ENCODE measurements at places on chromosomes 3 and 15.

DNA sequence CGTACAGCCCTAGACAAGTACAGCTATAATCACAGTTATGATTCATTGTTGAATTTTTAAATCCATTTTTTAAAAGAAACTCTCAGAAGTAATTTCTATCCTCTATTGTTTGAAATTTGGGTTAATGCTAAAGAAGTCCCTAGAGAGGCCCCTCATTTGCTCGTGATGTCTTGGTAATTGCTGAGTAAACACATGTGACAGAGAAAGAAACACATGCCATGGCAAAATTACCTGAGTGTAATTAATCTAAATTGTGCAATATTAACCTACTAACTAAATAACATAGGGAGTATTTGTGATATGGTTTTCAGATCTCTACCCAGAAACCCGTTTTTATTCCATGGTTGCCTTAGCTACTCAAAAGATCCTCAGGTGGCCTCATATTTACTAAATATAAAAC lies 10.8 kb downstream of the NEK10 start:
- no peak for DNase-seq

- DNase-seq = no peak
These were observed 14.3 kb upstream of the ADPGK start for GRCh38 chr15:72797834-72798233.

GRCh38 chr3:73315706-73316105 lies 254.2 kb downstream of the EBLN2 start:
- no peak for DNase-seq

DNA sequence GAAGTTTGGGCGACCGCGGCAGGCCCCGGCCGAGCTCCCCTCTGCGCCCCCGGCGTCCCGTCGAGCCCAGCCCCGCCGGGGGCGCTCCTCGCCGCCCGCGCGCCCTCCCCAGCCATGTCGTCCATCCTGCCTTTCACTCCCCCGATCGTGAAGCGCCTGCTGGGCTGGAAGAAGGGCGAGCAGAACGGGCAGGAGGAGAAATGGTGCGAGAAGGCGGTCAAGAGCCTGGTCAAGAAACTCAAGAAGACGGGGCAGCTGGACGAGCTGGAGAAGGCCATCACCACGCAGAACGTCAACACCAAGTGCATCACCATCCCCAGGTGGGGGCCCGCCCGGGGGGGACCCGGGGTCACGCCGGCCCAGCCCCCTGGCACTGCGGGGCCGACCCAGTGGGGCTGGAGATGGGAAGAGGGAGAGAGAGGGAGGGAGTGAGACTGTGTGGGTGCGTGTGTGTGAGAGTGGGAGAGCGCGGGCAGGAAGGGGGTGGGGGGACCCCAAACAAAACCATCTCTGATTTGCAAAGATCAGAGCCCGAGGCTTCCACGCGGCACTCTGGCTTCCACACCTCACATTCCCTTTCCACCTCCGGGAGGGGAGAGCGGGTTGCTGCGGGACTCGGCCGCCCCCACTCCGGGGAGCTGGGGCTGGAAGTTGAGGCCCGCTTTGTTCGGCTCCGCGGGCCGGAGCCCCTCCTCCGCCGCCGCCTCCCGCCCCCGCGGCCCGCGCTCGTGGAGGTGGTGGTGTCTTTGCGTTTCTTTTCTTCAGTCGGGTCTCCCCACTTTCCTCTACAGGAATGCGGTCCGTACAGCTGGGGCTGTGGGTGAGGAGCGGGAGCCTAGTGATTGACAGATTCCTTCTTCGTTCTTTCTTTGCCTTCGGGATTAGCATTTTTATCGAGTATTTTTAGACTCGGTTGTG lies 898 bp downstream of the SMAD3 start:
- DNase-seq = no peak

- no peak for DNase-seq
These were observed 11.5 kb downstream of the RABL3 start for GRCh38 chr3:120730576-120731542.

GRCh38 chr3:97970156-97970555 lies 2.1 kb downstream of the RIOX2 start:
- DNase-seq = no peak

DNA sequence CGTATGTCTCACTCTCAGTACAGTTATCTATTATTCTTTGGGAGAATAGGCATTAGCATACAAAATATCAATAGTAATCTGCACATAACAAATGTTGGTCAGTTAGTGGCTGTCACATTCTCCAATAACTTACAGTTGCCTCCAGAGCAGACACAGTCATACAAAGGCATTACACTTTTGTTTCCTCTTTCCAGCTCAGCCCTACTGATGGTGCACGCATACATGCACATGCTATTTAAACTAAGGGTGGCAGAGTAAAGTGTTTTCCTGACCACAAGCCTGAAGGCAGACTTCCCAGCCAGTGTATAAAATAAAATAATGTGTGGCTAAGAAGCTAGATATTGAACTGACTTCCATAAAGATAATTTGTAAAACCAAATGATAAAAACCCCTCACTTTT lies 47.6 kb downstream of the PHLDB2 start:
- DNase-seq = no peak

DNA sequence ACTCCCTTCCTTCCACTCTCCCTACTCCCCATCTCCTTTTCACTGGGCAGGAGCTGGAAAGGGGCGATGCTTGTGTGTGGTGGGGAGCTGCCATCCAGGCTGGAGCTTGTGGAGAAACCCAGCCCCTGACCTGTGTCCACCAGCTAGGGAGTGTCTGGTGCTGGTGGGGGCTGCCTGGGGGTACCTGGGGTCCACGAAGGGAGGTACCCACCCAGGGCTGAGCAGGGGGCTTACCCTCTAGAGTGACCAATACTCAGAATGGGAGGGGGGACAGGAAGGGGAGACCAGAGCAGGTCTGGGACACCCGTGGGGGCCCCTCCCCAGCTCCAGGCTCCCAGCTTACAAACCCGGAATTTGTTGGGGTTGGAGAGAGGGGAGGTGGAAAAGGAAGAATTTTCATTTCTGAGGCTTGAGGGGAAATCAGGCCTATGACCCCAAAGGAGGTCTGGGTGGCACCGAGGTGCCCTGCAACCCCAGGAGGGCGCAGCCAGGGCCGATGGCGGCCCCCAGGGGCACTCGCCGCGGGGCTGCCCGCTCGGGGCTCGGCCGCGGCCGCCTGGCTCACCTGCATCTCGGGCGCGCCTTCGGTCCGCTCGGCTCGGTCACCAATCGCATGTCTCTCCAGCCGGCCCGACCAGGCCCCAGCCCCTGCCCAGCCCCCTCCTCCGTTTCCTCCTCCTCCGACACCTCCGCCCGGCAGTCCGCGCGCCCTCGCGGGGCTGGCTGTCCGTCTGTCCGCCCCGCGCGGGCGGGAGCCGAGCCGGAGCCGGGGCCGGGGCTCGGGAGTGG lies 773 bp downstream of the LINGO1 start:
- no peak for DNase-seq

GRCh38 chr3:146189519-146190173 lies 28.7 kb upstream of the PLOD2 start:
- DNase-seq = peak; percentile 58

- DNase-seq = peak; percentile 1
These were observed 479.9 kb downstream of the GRM7 start for GRCh38 chr3:7340795-7341194.

GRCh38 chr15:70197318-70197944 lies 99.7 kb upstream of the TLE3 start:
- DNase-seq = peak; percentile 54

- DNase-seq = peak; percentile 37
These were observed 61.6 kb upstream of the TUSC7 start for GRCh38 chr3:116647996-116648395.

- DNase-seq = peak; percentile 34
These were observed 253.2 kb upstream of the LRTM1 start for GRCh38 chr3:55180936-55181535.

DNA sequence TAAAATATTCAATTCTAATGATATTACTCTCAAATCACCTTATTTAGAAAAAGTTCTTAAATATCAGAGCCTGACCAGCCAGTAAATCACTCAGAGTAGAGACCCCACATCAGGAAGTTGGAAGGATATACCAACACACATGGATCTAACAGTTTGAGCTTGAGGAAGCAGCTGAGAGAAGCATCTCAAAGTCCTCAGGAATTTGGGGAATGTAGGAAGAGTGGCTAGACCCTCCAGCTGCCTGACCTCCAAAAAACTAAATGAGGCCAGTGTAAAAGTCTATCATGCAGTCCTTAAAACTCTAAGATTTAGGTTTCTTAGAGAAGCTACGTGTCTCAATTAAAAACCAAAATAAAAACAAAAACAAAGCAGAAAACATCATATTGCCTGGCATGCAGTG lies 55.4 kb downstream of the SETD2 start:
- DNase-seq = no peak

DNA sequence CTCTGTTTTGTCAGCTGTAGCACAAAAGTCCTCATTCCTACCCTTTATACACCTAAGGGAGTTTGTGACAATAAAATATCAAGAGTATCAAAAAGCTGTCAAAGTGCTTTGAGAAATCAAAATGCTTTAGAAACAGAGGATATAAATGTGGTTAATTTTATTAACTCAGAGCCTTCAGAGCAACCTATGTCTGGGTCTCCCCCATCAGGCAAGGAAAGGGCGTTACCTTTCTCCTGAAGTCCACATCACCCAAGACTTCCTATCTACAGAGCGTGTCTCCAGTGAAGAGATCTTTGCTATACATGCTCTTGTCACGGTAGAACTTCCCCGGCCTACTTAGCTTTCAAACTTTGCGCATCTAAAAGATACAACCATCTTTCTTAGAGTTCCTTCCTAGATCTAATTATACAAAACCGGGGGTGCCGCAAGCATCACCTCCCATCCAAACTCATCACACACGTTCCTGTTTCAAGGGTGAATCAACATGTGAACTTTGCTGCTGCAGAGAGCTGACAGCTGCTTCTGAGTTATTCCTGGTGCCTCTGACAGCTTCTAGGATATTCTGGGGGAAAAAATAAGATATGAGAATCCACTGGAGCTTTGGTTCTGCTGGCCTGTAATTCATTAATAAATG lies 93.0 kb downstream of the RARB start:
- no peak for DNase-seq

- DNase-seq = no peak
These were observed 31.2 kb upstream of the UBXN7 start for GRCh38 chr3:196463478-196463756.

DNA sequence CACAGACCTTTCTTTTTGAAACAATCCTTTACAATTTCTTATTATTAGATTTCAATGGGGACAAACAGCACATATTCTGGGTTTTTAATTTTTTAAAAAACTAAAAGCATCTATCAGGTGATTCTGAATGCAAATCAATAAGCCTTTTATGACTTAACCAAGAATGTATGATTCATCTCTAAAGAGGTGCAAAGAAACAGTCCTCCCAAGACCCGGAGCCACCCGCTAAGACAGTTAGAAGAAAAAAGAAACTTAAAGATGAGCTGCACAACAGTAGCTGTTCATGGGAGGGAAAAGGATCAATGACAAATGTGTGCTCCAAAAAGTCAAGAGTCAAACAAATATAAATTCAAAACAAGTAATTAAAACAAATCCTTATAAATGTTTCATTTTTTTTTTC lies 319.5 kb downstream of the THSD4 start:
- DNase-seq = no peak

- no peak for DNase-seq
These were observed 647.4 kb upstream of the LMCD1 start for GRCh38 chr3:7854266-7854665.

- no peak for DNase-seq
These were observed 644.9 kb upstream of the DPPA4 start for GRCh38 chr3:109982201-109982600.

DNA sequence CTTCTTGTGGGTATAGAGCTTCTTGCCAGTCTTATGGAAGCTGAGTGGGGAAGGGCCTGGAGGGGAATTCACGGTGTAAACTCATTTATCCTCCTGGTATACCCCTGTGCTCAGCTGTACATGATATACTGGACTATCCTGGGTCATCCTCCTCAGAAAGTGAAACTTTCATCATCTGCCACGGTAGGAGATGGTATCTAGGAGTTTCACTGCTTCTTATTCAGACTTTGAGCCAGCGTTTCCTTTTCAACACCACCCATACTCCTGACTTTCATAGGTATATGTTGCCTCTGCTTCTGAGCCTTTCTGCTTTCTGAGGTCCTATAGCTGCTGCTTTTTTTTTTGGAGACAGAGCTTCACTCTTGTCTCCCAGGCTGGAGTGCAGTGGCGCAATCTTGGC lies 15.6 kb downstream of the SENP5 start:
- DNase-seq = no peak

DNA sequence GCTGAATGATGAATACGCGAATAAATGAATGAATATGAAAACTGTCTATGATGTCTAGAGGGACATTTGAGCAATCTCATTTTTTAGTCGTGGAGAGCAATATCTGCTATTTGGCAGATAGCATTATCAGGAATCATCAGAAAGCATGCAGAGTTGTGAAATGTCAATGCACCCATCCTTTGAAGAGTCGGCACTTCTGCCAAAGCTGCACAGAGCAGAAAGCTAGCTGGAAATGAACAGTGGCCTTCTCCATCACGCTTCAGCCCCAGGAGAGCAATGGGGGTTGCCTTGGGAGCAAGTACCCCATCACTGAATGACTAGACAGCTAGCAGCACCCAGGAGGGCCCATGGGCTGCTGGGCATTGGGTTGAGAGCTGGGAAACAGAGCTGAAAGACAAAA lies 69.1 kb upstream of the PROK2 start:
- DNase-seq = no peak

DNA sequence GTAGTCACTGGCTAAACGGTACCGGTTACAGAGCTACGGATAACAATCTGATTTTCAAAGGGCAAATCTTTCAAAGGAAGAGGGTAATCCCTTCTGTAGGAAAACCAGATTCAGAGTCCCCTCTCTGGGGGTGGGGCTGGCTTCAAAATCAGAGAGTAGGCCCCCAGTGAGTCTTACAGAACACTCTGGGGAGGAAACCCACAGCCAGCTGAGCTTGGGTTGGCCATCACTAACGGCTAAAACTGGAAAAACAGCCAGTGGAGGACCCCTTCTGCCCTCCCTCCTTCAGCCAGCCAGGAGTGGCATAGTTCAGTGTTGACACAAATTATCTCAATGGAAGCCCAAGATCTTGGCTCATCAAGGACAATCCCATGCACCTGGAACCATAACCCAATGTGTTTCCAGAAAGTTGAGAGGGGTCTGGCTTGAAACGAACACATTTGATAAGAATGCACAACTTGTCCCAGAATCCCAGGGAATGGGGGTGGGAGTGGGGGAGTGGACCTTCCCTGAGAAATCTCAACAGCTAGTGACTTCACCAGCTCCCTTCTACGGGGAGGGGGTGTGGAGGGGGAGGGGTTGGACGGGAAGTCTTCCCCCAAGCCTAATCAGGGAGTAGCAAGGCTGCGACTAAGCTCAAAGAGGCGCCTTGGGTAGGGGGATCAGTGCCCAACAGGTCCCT lies 1.0 kb downstream of the RASL12 start:
- DNase-seq = no peak

DNA sequence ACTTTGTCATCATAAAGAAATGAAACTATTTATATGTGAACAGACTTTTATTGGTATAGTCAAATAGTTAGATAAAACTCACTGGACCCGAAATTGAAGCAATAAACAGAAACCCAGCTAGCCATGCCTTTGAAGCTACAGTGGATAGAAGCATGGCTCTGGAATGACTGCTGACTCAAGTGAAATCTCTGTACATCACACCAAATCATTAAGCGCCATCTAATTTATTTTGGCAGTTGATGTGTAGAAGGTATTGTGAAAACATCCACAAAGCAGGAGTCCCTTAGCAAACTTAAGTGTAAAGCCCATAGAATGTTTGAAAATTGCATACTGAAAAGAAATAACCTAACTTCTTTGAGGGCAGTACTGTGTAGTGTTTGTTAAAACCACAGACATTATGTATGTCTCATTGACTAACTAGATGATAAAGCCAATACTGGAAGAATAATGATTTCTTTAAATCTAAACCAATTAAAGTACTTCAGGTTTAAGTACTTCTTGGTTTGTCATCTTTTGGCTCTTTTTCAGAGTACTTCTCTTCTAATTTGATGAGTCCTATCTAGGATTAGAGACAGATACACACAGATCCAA lies 42.8 kb upstream of the FBXL22 start:
- DNase-seq = no peak

Data from bronchial epithelial cell (primary cell).